ENCODE measurements at places on chromosomes 5 and 9.

DNA sequence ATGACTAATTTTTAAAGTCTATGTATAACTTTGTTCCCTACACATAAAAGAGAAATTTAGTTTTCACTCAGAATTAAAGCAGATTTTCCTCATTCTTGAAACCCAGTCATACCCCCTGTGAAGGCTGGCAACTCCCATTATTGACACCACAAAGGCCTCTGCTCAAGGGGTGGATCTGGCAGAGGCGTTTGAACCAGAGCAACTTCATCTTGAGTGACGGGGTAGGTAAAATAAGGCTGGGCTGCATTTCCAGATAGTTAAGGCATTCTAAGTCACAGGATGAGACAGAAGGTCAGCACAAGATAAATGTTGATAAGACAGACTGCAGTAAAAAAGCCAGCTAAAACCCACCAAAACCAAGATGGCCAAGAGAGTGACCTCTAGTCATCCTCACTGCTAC lies 177.2 kb upstream of the OR13F1 start:
- DNase-seq = no peak

DNA sequence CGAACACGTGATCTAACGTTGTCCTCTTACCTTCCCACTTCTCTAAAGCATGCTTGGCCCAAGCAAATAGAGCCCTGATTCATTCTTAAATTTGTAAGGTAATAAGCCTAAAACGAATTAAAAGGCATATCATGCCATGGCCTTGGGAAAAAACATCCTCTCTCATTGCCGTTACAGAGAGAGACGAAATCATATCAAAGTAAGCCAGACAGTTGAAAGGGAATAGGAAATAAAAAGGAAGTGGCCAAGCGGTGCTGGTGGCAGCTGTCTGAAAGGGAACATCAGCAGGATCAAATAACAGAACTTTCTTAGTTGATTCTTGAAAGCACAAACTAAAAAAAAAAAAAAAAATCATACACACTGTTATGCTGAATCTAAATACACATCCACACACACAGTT lies 49.1 kb upstream of the CDH6 start:
- DNase-seq = no peak

GRCh38 chr5:95445442-95445841 lies 54.3 kb downstream of the FAM81B start:
- DNase-seq = no peak

- no peak for DNase-seq
Measured at GRCh38 chr5:77163453-77163852, 47.0 kb upstream of the PDE8B start.

GRCh38 chr9:90127923-90128322 lies 514.7 kb downstream of the DIRAS2 start:
- no peak for DNase-seq

DNA sequence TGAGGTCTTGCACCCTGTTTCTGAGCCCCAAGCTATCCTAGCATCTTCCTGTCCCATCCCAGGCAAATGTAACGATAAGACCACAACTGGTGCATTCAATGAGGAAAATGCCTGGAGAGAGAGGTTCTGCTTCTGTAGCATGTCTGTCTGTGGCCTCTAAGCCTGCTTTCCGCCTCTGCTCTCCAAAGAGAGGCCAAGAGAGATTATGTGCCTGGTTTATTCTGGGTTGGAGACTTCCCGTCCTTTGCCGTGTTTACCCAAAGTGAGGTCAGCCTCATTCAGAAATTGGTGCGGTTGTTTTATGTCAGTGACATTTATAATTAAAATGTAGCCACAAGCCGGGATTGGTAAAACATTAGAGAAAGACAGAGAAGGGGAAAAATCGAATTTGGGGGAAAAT lies 77.8 kb downstream of the FGF1 start:
- no peak for DNase-seq
